ENCODE measurements at places on chromosomes 1 and 21.

DNA sequence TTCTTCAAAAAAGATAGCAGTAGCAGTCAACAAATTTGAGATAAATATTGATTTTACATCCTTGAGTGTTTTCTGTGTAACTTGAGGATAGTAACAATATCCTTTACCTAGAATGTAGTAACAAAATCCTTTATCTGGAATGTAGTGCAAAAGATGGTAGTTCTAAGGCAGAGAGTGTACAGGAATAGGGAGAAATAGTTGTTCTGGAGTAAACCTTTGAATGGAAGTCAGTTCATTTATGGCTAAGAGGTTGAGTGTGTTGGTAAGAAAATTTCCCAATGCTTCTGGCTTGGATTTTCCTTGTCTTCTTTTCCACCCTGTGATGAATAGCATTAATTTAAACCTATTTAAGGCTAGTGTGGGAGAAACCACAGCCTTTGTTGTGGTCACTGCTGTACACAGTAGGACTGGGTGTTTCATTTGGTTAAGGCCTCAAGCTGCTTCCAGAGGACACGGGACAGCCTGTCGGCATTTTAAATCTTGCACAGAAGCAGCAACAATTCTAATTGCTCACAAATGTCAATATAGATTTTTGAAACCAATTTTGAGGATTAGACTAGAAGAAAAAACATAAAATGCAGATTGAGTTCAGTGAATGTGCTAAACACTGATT, 11.3 kb downstream of the NFIA start:
- DNase-seq, result no peak

GRCh38 chr1:70361727-70362398, 7.3 kb upstream of the ANKRD13C start:
- no peak for DNase-seq

- DNase-seq, result no peak
Measured at GRCh38 chr1:164823486-164824279, 264.7 kb downstream of the PBX1 start.

DNA sequence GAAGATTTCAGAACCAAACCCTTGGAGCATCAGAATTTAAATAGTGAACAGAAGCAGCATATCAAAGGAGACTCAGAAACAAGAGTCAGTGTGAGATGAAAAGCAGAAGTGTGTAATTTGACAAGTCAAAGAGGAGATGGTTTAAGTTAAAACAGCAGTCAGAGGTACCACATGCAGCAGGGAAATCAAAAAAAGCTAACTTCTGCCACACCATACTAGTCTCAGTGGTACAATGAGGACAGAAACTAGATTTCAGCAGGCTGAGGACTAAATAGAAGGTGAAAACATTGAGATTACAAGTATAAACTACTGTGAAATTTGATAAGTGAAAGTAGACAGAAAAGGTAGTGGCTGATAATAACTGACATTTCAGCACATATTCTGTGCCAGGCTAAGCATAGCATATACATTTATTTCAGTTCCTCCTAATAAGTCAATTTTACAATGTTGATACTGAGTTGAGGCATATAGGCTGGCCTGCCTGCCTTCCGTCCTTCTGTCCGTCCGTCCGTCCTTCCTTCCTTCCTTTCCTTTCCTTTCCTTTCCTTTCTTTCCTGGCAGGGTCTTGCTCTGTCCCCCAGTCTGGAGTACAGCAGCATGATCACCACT, 12.6 kb downstream of the SUCO start:
- no peak for DNase-seq

- DNase-seq, result no peak
Measured at GRCh38 chr1:212549503-212550017, 59.0 kb upstream of the ATF3 start.

DNA sequence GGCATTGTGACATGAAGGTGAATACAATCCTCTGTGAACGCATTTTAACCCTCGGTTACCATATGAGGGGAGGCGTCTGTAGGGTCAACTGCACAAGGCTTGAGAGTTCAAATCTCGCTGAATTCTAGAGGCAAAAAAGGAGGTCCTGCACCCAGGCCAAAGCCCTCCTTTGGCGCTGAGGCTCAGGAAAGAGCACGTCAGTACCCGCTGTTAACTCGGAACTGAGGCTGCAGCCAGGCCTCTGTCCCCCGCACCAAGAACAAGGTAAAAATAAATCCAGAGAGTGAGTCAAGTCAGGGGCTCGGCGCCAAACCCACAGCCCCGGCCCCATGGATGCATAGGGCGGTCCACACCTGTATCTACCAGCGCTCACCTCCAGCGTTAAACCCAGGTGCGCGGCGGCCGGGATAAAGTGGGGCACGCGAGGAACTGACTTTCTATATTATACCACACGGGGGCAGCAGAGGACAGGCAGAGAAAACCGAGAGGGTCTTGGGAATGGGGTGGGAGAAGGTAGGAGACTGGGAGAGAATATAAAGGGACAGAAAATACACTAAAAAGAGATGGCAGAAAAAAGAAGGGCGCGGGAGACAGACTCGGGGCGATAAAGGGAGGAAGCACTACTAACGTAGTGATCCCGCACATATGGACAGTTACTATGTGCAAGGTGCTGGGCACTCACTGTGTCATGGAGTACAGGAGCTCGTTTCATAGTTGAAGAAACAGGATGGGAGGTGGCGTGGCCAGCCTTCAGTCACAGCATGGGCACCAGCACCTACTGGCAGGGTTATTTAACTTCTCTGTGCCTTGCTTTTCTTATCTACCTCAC, 54.9 kb downstream of the DMRTA2 start:
- peak; percentile 7 for DNase-seq

- no peak for DNase-seq
Measured at GRCh38 chr1:12568009-12568767, 49.8 kb downstream of the DHRS3 start.

DNA sequence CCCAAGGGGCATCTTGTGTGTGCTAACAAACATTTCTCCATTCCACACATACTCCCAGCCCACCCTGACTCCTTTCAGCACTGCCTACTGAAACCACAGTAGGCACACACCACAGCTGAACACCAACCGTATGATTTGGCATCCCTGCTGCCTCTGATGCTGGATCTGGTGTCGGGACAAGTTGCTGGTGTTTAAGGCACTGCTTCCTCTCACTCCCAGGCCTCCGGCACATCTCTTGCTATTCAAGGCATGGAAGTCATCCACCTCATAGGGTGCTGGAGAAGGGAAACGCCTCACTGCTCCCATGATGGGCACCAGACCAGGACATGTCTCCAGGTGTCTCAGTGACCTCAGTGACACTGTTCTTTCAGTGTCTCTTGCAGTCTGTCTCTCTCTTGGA, 2.4 kb upstream of the ITLN2 start:
- DNase-seq, result no peak

GRCh38 chr1:8424539-8425116, 106.7 kb downstream of the SLC45A1 start:
- DNase-seq, result no peak

- no peak for DNase-seq
Measured at GRCh38 chr21:37427221-37427620, 60.6 kb downstream of the DYRK1A start.

- DNase-seq, result no peak
Measured at GRCh38 chr1:39266269-39266668, 61.8 kb downstream of the MACF1 start.

DNA sequence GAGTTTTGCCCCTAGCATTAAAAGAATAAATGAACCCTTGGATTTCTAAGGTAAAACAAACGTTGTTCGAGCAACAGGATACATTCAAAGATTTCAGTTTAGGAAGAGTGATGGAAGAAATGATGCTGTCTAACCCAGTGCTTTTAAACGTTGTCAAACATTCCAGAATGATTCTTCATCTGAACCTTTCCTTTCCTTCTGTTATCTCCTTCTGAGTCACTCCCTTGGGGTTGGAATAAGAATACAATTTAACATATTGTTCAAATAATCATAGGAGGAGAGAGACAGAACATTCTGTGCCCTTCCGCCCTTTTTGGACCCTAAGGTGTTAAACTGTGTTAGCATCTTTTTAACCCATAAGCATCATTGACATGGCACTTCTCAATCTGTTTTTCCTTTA, 61.1 kb upstream of the RCOR3 start:
- DNase-seq, result no peak

GRCh38 chr21:29379517-29380054, 80.9 kb downstream of the BACH1 start:
- DNase-seq, result no peak

- no peak for DNase-seq
Measured at GRCh38 chr21:15752763-15753407, 23.1 kb downstream of the USP25 start.

DNA sequence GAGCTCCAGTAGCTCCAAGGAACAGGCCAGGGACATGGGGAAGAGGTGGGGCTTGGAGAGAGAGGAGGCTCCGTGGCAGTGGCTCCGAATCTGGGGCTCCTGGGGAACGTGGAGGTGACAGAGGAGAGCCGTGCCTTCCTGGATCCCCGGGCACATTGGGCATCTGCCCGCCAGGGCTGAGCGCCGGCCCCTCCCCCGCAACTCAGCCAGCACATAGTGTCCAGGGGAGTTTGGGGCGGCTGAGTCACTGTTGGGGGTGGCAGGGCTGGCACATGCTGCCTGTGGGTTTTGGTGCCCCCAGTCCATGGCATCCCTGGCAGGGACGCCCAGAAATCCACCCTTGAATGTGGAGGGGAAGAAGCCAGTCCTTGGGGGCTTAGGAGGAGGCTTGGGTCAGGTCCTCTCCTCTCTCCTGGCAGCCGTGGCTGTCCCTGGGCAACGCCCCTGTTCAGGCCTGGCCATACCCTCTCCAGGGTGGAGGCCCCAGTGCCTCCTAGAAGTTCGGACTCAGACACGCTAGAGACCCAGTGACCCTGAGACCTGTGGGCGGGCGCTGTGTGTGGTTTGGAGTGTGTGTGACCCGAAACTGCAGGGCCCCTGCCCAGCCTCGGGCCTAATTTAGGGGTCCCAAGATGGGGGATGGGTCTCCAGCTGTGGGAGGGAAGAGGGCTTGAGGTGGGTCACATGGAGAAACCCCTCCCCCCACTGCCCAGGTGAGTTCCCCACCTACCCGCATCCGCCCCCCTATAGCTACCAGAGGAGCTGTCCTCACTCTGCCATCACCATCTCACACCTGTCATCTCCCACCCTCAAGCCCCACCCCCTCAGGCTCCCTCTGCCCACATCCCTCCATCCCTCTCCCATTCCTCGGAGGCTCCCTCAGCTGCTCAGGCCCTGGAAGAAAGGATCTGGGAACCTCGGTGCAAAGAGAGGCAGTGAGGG, 1.6 kb downstream of the HSPB7 start:
- DNase-seq, result no peak

- no peak for DNase-seq
Measured at GRCh38 chr21:46368533-46369285, 44.8 kb downstream of the PCNT start.

Data from anterior cingulate cortex (tissue), 58 donors.